ENCODE measurements at places on chromosomes 1 and 21.

DNA sequence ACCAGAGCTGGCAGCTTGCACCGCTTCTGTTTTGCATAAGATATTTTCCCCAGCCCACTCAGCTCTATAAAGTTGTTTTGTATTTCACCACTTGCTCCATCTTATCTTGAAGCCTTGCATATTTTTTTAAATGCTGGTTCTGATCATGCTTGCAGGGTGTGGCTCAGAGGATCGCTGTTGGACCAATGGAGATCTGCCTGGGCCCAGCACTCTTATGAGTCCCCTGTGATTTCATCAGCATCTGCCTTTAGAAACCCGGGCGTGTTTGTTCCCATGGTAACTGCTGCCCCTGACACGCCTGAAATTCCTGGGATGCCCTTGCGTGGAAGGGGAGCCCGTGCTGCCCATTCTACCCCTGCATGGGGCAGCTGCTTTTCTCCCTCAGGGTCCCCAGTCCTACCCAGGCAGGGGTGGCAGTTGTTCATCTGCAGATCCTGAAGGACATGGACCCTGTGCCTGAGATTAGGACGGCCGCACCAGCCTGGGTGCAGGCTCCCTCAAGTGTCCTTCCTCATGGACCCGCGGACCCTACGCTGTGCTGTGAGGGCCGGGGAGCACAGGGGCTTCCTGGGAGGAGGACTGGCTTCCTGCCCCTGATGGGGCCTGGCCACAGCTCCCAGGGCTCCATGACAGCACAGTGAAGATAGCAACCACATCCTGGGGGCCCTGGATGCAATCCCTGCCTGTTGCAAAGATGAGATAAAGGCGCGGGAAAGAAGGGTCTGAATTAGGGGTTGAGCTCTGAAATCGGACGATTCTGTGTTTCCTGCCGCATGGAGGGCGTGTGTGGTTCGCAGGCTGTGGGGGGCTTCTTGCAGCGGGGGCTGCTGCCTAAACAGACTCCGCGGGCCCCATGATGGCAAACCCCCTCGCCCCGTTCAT, 226.5 kb downstream of the SDCCAG8 start:
- no peak for DNase-seq

DNA sequence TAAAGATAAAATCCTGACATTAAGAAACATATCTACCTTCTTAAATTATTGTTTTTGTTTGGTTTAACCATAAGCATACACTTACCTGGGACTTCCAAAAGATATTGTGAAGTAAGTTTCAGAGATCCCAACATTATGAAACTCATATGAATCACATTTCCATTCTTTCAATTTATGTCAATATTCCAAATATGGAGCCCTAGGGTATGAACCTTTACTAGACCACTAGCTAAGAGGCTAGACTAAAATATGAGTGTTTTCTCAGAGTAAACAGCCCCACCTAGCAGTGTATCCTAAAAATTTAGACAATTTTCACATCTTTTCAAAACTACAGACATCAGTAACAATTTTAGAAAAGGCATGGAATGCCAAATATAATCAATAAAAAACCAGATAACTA, 24.4 kb downstream of the SCAF4 start:
- DNase-seq, result no peak

- no peak for DNase-seq
Measured at GRCh38 chr21:36549470-36549869, 69.5 kb upstream of the CLDN14 start.

DNA sequence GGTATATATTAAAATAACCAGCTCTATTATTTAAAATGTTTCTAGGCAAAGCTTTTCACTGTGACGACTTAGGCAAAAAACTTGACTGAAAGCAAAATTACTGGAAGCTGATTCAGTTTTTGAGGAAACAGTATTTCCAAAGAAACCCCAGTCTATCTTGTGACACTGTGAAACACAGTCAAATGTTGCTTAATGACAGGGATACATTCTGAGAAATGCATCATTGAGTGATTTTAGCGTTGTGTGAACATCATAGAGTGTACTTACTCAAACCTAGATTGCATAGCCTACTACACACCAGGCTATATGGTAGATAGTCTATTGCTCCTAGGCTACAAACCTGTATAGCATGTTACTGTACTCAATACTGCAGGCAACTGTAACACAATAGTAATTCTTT, 116.9 kb upstream of the KCNK1 start:
- DNase-seq, result no peak

DNA sequence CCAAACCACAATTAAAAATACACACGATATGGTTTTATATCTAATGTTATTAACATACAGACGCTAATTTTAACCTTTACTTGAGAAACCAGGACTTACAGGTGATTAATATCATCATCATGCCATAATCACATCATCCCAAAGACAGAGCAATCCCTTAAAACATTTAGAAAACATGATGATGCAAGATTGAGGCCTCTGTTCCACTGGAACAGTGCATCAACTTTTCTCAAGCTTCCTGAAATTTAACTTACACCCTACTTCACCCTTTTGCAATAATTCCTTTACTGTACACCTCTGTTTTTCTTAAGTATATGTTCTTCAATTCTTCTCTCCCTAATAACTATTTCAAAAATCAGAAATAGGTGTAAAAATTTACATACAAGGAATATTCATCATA, 38.1 kb downstream of the KDM5B start:
- DNase-seq, result no peak

DNA sequence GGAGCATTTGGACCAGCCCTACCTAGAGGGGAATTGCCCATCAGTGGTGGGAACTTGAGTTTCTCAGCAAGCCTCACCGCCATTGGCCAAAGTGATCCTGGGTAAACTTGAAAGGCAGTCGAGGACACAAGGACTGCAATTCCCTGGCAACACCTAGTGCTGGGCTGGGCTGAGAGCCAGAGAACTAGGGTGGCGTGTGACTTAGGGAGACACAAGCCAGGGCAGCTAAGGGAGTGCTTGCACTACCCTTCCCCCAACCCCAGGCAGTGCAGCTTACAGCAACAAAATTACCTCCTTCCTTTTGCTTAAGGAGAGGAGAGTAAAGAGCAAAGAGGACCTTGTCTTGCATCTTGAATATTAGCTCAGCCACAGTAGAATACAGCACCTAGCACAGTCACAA, 176.9 kb upstream of the PRMT6 start:
- DNase-seq, result no peak

DNA sequence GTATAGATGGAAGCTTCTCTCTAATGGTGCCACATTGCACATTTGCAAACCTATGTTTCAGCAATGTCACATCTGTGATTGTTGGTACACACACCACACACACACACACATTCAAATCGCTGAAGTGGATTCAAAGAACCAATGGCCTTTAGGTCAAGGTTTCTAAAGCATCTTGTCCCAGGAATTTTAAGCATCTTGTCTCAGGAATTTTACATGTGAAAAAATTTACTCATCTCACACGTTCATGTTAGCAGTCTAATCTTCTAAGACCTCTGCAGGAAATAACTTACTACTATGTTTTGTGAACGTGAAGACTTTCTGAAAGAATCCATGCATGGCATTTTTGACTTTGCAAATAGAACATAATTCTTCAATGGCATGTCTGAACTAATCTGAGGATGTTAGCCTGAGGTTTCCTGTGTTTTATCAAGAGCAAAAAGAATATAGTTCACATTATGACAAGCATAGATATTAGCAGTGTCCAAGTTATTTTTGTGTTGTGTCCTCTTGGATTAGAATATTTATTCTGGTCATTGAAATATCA, 125.1 kb downstream of the CYYR1 start:
- no peak for DNase-seq

DNA sequence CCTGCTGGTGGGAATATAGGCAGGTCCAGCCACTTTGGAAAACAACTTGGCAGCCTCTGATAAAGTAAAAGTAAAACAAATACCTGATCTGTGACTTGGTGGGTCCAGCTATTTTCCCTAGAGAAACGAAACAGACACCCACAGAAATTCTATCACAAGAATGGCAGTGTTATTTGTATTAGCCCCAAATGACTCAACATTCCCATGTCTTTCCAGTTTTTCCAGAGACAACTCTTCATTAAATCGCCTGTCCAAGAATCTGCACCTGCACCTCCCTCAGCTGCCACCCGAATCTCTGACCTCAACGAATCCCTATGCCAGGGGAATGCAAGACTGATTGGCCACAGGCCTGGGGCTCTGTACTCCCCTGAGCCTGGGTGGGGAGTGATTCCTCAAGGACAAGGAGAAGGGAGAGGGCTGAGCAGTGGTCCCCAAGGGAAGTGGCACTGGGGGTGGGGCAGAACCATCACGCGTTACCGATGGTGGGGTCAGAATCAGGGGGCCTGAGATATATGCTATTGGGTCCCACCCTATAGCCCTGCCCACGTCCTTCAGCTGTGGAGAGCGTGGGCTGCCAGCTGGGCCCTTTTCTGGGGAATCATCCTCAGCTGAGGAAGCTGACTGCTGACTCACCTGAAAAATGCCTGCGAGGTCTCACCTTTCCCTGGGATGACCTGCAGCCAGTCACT, 553.0 kb downstream of the PTPRU start:
- no peak for DNase-seq

DNA sequence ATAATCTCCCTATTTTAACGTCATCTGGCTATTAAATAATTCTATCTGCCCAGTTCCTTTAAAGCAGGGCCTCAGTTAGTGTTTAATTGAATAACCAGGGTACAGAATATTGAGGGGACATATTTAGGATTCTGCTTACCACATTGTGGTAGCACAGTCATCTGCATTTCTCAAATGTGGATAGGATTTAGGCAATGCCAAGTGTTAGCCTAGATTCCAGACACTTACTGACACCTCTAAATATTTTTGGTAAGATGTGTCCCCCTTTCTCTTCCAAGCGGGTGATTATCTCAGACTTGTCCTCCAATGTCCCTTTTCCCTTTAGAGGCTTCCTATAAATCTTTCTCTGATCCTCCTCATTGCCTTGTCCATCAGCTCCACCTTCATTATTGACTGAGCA, 160.8 kb upstream of the HOOK1 start:
- DNase-seq, result no peak

DNA sequence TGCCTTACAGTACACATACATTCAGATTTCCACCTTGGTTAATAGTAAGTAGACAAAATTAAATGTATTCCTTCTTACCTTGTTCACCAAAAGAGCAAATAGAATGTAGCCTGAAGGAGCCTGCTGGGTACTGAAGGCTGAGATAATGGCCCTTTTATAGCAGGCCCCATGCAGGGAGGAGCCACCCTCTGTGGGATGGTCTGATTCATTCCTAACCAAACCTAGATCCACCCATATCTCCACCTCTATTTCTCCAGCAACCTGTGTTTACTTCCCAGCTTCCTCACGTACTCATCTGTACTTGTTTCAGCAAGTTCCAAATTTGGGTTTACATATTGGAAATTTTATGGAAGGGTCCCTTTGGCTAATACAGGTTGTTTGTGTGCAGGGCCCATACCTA, at the start of gene FLG:
Gene FLG, minus strand, starts transcription at position 129 of the 400 bp plus-strand sequence. CDS start 9,783 bp downstream, outside the sequence.
- no peak for DNase-seq

DNA sequence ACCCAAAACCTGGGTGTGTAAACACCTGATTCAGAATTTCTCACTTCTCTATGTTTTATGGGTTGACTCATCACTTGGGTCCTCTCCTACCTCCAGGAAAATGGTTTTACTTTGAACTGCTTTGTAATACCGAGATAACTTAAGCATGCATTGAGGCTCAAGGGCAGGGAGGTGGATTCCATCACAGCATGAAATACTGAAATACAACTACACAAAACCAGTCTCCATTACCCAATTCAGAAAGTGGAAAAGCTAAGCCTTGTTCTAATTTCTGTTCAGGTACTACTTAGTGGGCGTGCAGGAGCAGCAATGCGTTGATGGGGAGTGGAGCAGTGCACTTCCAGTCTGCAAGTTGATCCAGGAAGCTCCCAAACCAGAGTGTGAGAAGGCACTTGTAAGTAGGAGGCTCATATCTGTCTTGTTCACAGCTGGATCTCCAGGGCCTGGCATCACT, 6.1 kb upstream of the C4BPA start:
- DNase-seq, result no peak

- no peak for DNase-seq
Measured at GRCh38 chr21:38614558-38614957, 116.3 kb upstream of the ERG start.

All from stimulated activated CD8-positive, alpha-beta memory T cell treated with anti-CD3 and anti-CD28 coated beads, Interleukin-12 subunit alpha, Interleukin-12 subunit beta, amount 100 ng/mL, for 4 hours (primary cell).